ENCODE measurements at places on chromosomes 1 and 21.
A peak's percentile ranks its signal among the peaks of the same experiment; 100 is the strongest.

DNA sequence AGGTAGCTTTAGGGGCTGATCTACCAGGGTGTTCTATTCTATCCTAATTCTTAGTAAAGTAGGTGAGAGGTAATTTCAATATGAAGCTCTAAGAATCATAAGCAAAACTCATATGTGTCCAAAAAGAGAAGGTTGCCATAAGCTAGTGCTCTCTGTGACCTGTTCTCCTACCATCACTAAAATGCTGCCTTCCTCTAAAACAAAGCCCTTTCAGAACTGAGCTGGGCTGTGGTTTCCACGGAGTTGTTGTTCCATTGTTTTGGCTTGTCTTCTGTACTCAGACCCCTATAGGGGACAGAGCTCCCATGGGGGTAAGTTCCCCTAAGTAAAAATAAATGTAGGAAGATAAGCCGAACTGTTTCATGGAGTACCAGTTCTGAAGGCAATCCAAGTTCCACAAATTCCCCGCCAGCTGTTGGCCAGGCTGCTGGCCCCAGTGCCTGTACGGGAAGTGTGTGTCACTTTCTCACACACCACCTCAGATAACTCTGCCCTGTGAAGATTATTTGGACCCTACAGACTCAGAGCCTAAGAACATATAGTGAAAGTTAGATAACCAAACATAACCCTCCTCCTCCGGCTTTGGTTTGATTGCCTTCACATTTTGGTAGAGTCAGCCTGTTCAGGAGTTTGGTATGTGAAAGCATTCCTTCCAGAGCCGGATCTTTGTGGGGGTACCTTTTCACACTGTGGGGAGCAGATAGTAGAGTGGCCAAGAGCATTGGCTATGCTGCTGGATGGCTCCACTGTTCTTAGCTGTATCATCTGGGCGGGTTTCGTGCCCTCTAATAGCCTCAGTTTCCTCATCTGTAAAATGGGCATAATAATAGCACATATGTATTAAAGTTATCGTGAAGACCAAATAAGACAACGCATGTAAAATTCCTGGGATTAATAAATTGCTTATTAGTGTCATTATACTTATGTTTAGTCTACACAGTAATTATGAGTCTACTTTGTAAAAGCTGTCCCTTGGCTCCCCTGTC, 10.8 kb downstream of the DPT start:
- DNase-seq, result no peak

DNA sequence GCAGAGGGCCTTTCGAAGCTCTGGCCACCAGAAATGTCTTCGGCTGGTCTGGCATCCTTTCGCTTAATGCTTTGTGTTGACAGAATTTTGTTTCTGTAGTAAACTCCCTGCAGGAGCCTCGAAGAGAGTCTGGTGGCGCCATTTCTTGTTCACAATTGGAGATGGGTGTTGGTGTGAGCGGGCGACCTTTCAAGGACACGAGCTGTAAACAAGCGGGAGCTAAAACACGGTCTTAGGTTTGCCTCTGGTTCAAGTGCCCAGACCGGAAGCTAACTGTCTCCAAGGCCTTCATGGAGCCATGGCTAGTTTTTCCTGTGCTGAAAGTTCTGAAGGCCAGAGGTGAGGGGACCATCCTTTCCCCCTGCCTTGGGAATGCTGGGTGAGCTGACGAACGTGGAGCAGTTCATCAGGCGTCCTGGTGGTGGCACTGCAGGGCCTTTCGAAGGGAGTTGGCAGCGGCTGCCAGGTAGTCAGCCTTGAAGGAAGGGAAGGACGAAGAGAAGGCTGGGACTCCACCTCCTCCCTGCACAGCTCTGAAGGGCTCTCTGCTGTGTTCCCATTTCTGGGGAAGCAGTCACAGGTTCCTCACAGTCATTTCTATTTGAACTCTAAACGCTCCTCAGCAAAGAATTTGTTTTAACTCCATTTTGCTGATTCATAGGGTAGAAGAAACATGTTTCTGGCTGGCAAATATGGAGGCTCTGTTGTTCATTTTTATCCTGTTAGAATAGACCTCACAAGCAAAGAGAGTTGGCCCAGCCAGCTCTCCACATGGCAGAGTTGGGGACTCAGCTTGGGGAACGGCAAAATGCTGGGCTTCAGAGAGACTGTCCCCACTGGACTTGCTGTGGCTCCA, 35.2 kb downstream of the URB2 start:
- peak; percentile 83 for DNase-seq

- no peak for DNase-seq
These were observed 83.9 kb upstream of the IPO9 start for GRCh38 chr1:201745023-201745422.

DNA sequence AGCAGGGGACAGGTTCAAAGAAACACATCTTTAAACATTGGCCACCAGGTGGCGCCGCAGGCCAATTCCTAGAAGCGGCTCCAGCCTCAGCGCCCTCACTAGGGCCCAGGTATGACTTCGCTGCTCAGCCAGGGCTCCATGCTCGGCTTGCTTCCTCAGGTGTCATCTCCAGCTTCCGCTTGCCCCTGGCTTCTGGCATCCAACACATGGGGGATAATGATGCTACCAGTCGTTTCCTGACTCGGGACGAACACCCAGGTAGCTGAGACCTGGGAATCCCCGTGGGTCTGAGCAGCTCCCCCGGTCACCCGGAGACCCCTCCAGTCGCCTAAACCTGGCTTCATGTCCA, 8.5 kb upstream of the MEX3A start:
- DNase-seq, result peak; percentile 80

GRCh38 chr21:30097791-30098190, 68.8 kb downstream of the CLDN17 start:
- DNase-seq, result no peak

- DNase-seq, result no peak
These were observed 187.0 kb downstream of the KCTD3 start for GRCh38 chr1:215754112-215754511.

- no peak for DNase-seq
These were observed 632 bp downstream of the PEX19 start for GRCh38 chr1:160284220-160284781.

GRCh38 chr1:176391621-176392020, 71.4 kb upstream of the PAPPA2 start:
- DNase-seq, result no peak

DNA sequence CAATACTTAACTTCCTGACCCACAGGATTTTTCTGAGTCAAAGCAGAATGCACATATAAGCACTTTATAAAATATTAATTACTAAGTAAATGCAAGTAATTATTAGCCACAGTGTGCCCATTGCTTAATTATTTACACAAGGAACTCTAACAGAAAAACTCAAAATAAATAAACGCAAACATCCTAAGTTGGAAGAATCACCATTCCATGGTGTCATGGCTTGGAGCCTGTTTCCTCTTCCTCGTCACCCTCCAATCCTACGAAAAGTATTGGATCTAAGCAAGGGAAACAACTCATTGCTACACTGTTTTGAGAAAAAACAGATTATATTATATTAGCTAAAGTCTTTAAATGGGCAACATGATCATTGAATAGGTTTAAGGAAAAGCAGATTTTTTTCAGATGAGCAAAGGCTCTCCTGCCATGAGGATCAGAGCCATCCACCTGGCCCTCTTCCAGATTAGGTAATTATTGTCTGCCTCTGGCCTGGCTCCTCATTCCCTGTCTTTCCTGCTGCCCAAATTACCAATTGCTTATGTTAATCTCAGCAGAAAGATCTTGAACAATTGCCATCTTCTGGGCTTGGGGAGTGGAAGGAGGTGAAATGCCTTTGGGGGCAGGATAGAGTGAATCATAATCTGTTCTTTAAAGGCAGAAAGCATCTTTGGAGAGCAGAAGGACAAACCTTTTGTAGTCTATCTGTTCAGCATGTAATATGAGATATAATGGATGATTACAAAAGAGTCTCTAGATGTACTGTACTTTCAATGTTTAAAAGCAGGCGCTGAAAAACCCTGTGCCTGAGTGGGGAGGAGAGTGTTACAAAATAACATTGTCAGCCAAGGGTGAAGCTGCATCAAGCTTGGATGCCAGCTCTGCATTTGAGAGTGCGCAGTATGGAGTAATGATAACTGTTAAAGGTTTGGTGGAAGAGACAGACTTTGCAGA, 121.2 kb downstream of the DUSP10 start:
- DNase-seq, result peak; percentile 27

GRCh38 chr1:112508278-112509004, at the start of gene WNT2B:
Gene WNT2B, plus strand, starts transcription at chr1:112508965. Its CDS starts 298 bp downstream, at chr1:112509263.
- peak; percentile 85 for DNase-seq
